ENCODE measurements at places on chromosomes 5 and 9. TPM values are rescaled to one million over a fixed set of nuclear protein-coding genes. Genes with fewer than 3 reads are reported as not detected.
A peak's percentile ranks its signal among the peaks of the same experiment; 100 is the strongest.

- no peak for DNase-seq
Observed at GRCh38 chr9:114266969-114267368, 55.9 kb upstream of the ORM1 start.

SHC3 gene
- 2.1 TPM for total RNA-seq

ANKRD55 gene
- not detected for total RNA-seq

DMRT3 gene
- total RNA-seq: not detected

- peak; percentile 93 for DNase-seq
Observed at GRCh38 chr5:74394916-74395880, 245.3 kb downstream of the ENC1 start.

DNA sequence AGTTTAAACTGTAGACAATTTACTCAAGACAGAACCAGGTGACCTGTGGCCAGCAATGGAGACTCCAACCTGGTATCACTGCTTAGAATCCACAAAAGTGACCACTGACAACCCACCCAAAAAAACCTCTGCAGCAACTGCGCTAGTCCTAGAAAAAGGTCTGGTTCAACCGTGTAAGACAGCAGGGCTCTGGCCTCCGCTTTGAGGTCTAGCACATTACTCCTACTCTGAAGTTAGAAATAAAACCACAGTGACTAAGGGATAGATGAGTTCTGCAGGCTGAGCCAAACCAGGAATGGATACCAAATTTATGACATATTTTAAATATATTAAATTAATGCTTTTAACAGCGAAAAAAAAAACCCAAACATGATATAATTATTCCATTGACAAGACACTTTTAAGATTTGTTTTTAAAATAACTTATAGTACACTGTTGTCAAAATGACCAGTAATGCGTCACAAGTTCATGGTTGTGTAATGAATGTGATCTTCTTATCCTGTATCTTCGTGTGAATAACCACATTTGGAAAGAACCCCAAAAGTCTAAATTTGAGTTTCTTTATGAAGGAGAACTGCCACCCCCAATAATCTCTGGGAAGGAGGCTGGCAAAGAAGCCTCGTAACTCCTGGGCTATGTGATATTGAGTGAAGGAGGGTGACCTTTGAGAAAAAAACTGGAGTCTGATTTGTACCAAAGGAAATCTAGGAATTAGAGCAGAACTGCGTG, 101.9 kb upstream of the SLC44A1 start:
- DNase-seq: no peak

FBP1 gene
- 2.3 TPM for total RNA-seq

DNA sequence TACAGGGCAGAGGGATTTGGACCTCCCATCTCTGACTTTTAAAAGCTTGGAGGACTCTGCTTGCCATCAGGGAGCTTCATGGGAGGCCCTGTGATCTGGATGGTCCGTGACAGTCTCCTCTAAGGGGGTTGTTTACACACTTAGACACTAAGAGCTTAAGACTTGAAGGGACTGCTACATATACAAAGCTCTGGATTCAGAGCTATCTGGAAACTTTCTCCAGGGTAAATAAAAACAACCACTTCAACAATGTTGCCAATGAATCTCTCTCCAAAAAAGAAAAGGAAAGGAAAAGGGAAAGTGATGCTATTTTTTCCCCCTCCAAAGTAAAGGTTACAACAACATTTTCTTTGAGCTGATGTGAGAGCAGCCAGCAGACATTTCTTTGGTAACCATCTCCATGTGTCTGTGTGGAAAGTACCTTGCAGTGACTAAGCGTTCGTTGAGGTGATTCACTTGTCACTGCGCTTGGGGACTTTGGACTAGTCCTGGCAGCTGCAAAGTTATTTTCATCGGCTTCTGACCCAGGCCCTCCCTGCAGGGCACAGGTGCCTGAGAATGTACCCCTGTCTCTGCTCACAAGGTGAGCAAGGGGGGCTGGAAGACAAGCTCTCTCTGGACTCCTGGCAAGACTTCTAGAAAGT, 262.1 kb upstream of the KLF4 start:
- DNase-seq: peak; percentile 90

- DNase-seq: no peak
Observed at GRCh38 chr9:108024604-108025003, 535.0 kb upstream of the KLF4 start.

All from renal cortical epithelial cell (primary cell).